H7 (cell line): ENCODE measurements at places on chromosomes 4 and X. TPM values are rescaled to one million over a fixed set of nuclear protein-coding genes. Genes with fewer than 3 reads are reported as not detected.

SOX3 gene
- 3.9 and 6.8 TPM in 2 replicates for total RNA-seq

- DNase-seq, result no peak
Measured at GRCh38 chr4:40258627-40259026, 61.8 kb downstream of the RHOH start.

- DNase-seq, result no peak
Measured at GRCh38 chrX:14015294-14015693, 14.4 kb downstream of the GEMIN8 start.

GRCh38 chrX:103212749-103213457 is 2.0 kb upstream of the BEX4 start:
- DNase-seq, result no peak

DUSP21 gene
- total RNA-seq, result not detected in 2 replicates

GRCh38 chr4:8200302-8200975 is 1.3 kb downstream of the SH3TC1 start:
- DNase-seq, result no peak

DNA sequence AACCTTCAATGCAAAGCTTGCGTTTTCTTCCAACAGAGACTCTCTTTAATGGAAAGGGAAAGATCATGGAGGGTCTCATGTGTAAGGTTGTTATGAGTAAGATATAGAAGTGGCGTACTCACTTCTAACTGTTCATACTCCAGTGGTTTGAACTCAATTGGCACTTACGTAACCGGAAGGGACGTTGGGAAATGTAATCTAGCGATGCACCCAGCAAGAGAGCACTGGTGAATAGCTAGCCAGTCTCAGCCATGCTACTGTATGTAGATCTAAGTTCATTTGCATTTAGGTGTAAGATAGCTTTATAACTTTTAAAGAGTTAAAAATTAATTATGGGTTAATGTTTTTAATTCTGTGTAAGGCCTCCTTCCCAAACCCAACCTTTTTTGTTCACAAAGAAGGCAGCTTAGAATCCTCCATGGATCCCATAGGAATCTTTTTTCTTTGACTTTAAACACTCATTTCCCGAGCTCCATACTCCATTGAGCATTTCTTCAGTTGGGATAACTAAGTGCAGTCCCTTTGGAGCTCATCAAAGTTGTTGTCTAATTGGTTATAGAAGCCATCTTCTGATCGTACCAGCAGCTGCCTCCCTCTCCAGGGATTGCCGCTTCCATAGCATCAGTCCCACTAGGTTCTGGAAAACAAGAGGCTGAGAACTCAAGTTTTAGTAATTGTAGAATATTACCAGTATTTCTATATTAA is 191.1 kb downstream of the RAPGEF2 start:
- DNase-seq, result no peak

DNA sequence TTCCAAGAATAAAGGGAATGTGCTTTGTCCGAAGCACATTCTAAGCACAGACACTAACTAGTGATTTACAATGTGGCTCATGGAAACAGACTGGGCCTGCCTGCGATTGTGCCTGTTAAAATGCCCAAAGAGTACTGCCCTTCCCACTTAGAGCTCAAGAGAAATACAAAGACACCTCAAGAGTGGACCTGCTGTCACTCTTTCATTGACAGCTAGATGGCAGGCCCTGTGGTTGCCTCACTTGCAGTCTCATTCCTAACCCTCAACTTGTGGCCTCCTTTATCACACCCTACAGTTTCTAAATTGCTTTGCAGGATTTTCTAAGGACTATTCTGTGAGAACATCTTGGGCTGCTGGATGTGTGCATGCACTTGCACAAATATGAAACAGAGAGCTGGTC is 331.0 kb upstream of the EMCN start:
- DNase-seq, result no peak

GRCh38 chr4:56799824-56800756 is 21.4 kb downstream of the SPINK2 start:
- peak; percentile 69 for DNase-seq

FRAS1 gene
- total RNA-seq, result 20.9 and 27.9 TPM in 2 replicates

DNA sequence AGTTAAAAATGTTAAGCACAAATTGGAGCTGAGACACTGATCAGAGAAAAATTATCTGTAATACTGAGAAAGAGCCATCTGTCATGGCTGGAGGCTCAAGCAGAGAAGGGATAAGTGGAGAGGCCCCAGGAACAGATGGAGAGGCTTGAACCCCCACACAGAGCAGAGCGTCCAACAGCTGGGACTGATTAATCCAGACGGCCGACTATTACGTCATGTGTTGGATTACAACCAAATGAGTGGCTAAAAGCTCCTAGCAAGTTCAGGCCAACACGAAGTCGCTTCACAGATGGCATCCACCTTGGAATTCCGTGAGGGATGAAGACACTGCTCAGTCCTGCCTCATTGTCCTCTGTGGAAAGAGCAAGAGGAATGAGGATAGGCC is 57.7 kb upstream of the ATXN3L start:
- DNase-seq, result no peak

GRCh38 chrX:125492439-125492838 is 172.8 kb downstream of the TEX13C start:
- DNase-seq, result no peak

GRCh38 chrX:124211312-124211942 is 121.0 kb upstream of the TEX13D start:
- peak; percentile 53 for DNase-seq

DNA sequence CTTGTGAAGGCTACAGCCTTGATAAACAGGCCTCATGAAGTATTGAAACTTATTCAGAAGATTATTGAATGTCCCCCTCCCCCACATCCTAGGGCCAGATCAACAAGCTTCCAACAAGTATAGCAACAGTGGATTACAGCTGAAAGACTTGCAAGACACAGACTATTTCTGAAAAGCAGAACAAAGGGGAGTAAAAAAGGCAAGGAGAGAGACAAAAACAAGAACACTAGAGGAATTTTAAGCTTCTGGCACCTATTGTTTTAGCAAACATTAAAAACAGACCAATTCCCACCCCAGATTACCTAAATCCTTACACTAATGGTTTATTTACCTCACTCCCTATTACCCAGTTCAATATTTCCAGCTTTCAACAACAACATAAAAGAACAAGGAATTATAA is 446.3 kb upstream of the FSTL5 start:
- no peak for DNase-seq

DNA sequence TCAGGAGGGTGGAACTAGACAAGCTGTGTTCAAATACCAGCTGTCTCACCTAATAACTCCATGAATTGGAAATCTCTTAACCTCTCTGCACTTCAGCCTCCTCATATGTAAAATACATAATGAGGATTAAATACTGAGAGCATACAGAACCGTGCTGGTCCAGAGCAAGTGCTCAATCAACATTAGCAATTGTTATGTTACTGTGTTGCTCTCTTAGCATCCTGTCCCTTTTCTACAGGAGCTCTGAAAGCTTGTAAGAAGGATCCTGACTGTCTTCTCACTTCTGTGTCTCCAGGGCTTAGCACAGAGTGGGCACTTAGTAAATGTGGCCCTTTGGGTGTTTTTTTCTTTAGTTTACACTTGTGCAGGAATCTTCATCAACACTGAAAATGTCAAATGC is 1456.1 kb upstream of the IGFBP7 start:
- DNase-seq, result no peak

GRCh38 chr4:6368096-6368495 is 98.4 kb downstream of the WFS1 start:
- no peak for DNase-seq

DNA sequence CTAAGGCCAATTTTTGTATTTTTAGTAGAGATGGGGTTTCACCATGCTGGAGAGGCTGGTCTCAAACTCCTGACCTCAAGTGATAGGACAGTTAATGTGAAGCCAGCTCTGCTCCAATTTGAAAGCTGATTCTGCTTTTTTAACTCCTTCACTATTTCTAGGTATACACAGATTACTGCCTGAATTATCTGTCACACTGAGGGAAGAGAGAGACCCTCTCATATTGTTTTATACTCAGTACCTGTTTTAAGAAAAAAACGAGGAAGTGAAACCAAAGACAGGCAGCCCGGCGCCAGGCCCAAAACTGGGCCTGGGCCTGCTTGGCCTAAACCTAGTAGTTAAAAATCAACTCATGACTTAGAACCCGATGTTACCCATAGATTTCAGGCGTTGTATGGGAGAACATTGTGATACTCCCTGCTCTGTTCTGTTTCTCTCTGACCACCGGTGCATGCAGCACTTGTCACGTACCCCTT is 1601.5 kb upstream of the PCDH10 start:
- no peak for DNase-seq

DNA sequence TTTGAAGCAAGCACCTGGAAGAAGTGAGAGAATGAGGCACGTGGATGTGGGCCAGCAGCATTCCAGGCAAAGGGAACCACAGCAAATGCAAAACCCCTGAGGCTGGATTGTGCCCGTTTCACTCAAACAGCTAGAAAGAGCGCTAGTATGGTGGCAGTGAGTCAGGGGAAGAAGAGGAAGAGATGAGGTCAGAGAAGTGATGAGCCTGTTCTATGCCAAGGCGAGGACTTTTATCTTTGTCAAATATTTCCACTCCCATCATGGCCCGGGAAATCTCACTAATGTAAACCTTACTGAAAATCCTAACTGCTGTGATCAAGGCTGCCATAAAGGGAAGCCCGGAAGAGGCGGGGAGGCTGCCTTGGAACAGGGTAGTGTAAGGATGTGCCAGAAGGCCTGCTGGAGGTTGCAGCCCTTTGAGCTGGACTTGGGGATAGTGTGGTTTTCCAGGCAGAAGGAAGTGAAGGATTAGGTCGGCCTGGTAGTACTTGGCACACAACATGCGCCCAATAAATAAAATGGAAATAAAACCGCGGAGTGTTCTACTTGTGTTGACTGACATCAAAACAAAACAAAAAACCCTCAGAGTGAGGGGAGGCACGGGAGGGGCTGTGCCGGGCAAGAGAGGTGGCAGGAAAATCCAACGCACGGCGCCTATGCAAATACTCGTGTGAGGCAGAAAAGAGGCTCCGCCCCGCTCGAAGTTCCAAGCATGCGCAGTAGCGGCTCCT is 1.2 kb upstream of the CDK16 start:
- DNase-seq, result no peak

DNA sequence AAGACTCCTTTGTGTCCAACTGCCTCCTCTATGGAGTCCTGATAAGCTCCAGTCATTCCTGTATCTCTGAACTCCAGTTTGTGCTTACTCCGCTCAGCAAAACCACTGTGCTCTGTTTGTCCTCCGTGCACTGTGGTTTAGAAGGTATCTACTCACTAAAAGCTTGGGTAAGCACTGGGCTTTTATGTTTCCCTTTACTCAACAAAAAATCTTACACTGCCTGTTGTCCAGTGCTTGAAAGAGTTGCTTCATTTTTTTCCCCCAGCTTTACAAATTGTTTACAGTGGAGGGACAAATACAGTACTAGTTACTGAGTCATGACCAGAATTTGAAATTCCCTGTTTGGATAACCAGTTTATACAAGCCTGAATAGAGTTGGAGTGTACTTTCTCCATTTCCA is 545.3 kb upstream of the FAT1 start:
- DNase-seq, result no peak

DNA sequence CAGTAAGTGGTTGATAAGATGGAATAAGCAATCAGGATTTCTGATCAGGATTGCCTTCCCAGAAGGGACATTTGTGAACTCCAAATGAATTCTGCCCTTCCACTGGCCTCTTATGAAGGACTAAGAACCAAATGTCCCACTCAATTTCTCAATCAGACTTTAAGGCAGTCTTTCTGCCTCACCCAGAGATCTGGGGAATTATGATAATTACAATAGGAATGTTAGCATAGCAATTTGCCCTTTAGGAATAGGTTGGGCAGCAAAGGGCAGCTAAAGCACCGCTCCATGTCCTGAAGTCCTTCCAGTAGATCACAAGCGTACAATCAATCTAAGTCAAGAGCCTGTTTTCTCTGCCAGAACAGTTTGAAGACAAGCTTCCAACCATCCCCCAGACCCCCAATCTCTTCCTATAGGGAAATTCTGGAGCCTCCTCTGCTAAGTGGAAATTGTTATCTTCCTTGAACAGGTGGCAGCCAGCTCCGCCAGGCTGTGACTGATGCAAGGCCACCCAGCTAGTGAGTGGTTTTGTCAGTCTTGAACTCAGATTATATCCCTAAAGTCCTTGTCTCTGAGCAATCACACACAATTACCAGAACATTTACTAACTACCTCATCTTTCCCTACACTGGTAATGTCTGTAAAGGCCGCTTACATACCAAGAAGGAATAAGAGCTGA is 18.6 kb downstream of the NKX3-2 start:
- DNase-seq, result peak; percentile 26

- DNase-seq, result no peak
Measured at GRCh38 chr4:99664716-99665115, 7.1 kb upstream of the C4orf54 start.

DNA sequence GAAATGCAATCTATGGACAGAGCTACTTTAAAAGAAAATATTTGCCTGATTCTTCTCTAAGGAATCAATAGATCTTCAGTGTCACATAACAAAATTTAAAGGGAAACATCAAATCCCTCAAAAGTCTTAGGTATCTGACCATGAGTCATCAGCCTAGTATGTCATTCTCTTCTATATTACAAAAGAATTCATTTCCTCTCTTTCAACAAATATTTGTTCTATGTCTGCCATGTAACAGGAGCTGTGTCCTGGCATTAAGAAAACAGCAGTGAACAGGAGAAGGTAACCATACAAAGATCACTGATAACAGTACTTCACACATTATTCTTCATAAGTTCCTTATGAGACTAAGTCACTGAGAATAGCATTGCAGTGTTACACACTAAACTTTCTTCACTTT is 243.6 kb upstream of the DKK2 start:
- no peak for DNase-seq

ANK2 gene
- total RNA-seq, result 13.3 and 18.2 TPM in 2 replicates

GABRE gene
- 2.8 and 4.4 TPM in 2 replicates for total RNA-seq

PACRGL gene
- total RNA-seq, result 16.2 and 20.9 TPM in 2 replicates

LNX1 gene
- 1.6 and 2.7 TPM in 2 replicates for total RNA-seq

- no peak for DNase-seq
Measured at GRCh38 chr4:26001413-26001812, 87.4 kb downstream of the SMIM20 start.

AFF2 gene
- 14.6 TPM in 2 replicates for total RNA-seq

GRCh38 chr4:91267543-91267942 is 1036.2 kb upstream of the GRID2 start:
- DNase-seq, result no peak

DNA sequence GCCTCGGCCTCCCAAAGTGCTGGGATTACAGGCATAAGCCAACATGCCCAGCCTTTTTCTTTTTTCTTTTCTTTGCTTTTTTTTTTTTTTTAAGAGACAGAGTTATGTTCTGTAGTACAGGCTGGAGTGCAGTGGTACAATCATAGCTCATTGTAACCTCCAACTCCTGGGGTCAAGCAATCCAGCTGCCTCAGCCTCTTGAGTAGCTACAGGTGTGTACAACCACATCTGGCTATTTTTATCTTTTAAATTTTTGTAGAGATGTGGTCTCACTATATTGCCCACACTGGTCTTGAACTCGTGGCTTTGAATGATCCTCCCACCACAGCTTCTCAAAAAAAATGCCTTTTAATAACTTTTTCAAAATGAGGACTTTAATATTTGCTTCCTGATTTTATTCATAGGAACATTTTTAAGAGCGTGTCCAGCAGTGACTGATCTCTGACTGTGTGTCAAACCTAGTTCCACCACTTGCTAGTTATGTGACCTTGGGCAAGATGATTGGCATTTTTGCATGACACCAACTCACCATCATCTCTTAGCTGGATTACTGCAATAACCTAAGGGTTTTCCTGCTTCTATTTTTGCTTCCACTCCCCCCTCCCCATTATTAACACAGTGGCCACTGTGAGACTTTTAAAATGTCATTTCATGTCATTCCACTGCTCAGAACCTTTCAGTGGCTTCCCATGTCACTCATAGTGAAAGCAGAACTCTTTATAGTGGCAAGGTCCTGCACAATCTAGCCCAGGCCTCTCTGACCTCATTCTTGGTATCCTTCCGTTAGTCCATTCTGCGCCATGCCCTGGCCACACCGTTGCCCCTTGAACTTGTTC is 4.5 kb upstream of the TNIP3 start:
- DNase-seq, result no peak

MAGEA10 gene
- not detected in 2 replicates for total RNA-seq

C4orf51 gene
- total RNA-seq, result 3.9 and 17.9 TPM in 2 replicates
